Testis (tissue), 5 donors: ENCODE measurements at places on chromosomes 1 and 21. TPM values are rescaled to one million over a fixed set of nuclear protein-coding genes. Genes with fewer than 3 reads are reported as not detected.

The OLIG1 gene
- 5.1 TPM for total RNA-seq

The SCAMP3 gene
- total RNA-seq, result 70.9 TPM

The SERPINC1 gene
- 0.93 TPM for total RNA-seq

The CFHR5 gene
- total RNA-seq, result 0.12 TPM

The CCDC185 gene
- 29.8 TPM for total RNA-seq

The ADAMTS1 gene
- total RNA-seq, result 31.3 TPM

The IFI44 gene
- 12.3 TPM for total RNA-seq

The LCE6A gene
- total RNA-seq, result not detected

The IL10 gene
- total RNA-seq, result 1.4 TPM

The PTCH2 gene
- total RNA-seq, result 47.8 TPM

The FMO1 gene
- total RNA-seq, result 1.7 TPM

The C1orf115 gene
- total RNA-seq, result 10.8 TPM

The NBPF6 gene
- 1.8 TPM for total RNA-seq

DNA sequence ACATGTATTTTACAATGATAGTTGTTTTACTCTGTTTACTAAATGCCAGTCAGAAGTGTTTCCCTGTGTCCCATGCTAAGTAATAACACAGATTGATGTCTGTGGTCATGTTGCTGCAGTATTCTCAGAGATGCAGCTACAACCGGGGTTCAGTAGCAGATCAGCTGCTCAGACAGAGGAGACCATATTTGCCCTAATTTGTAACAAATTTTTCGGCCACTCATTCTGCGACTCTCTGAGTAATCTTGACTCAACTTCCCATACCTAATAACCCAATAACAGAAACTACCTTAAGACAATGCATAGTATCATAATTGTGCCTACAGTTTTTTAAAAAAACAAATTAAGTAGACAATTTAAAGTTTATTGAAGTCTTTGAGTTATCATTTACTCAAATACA, 32.6 kb downstream of the NIBAN1 start:
- H3K4me1 ChIP-seq, result no peaks in the 10 kb centered on the region
- H3K4me3 ChIP-seq, result no peak overlapping the region
- no peak overlapping the region for H3K27ac ChIP-seq
- H3K27me3 ChIP-seq, result no peaks in the 10 kb centered on the region

GRCh38 chr1:175394739-175395138, 202.2 kb upstream of the KIAA0040 start:
- H3K4me3 ChIP-seq, result no peak overlapping the region
- no peaks in the 10 kb centered on the region for H3K4me1 ChIP-seq
- no peak for DNase-seq
- H3K36me3 ChIP-seq, result no peaks in the 10 kb centered on the region

- H3K4me1 ChIP-seq, result no peaks in the 10 kb centered on the region
- no peaks in the 10 kb centered on the region for H3K36me3 ChIP-seq
- H3K27me3 ChIP-seq, result no peaks in the 10 kb centered on the region
- H3K27ac ChIP-seq, result no peak overlapping the region
Measured at GRCh38 chr1:3677484-3677883, 25.2 kb downstream of the TP73 start.

DNA sequence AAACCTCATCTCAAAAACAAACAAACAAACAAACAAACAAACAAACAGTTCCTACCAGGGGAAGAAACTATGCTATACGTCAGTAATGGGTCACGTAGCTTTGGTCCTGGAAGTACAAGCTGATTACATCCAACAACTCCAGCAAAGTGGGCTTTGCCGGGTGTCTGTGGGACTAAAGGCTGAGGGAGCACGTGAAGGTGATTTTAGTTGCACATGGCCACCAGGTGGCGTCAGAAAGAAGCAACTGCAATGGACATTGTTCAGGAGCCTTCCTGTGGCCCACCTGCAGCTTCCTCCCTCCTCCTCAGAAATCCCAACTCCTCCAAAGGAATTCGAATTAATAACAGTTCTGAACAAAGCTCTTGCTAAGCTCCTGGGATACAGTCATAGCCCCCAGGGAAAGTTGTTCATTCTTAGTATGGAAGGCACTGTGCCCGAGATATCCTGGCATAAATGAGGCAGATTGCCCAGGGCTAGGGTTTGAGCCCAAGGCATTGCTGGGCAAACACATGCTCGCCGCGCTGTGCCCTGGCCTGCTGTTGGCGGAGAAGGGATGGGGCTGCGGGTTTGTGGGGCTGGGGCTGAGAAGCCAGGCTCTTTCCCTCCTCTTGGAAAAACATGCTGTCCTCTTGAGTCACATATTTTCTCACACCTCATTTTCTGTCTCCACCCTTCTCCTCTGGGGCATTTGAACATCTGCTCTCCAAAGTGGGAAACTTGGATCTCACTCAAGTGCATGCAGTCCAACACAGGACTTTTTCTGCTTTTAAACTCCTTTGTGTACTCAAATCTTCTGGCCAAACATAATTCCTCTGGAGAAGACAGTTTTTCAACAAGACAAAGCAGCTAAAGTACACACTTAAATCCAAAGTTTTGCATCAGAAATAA, 28.6 kb downstream of the AKNAD1 start:
- H3K27ac ChIP-seq, result peak overlapping the region; percentile 69
- H3K4me1 ChIP-seq, result peaks cover 7% of the 10 kb centered on the region
- DNase-seq, result peak; percentile 89
- H3K36me3 ChIP-seq, result no peaks in the 10 kb centered on the region
- peak overlapping the region; percentile 1 for H3K4me3 ChIP-seq
- no peaks in the 10 kb centered on the region for H3K27me3 ChIP-seq

DNA sequence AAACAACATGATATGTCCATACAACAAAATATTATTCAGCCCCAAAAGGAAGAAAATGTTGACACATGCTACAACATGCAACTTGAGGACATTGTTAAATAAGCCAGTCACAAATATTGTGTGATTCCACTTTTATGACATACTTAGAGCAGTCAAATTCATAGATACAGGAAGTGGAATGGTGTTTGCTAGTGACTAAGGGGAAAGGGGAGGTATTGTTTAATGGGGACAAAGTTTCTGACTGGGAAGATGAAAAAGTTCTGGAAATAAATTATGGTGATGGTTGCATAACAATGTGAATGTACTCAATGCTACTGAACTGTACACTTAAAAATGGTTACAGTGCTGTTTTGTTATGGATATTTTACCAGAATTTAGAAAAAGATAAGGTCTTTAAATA, 77.7 kb downstream of the RHOU start:
- DNase-seq, result no peak
- H3K4me3 ChIP-seq, result no peak overlapping the region
- H3K36me3 ChIP-seq, result no peaks in the 10 kb centered on the region
- peaks cover 6% of the 10 kb centered on the region for H3K4me1 ChIP-seq
- H3K27ac ChIP-seq, result no peak overlapping the region
- no peaks in the 10 kb centered on the region for H3K27me3 ChIP-seq

DNA sequence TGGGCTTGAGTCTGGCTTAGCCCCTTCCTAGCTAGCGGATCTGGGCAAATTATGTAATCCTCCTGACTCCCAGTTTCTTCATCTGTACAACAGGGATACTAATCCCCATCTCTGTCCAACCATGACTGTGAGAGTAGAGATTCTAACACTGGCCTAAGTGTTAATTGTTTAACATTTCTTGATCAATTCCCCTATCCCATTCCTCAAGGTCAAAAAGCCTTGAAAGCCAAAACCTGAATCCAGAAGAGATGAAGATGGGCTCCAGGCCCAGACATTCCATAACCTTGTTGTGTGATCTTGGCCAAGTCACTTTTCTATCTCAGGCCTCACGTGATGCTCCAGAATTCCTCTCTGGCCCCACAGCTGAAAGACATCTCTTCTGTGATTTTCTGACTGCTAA, 18.8 kb upstream of the PHLDA3 start:
- H3K27ac ChIP-seq, result no peak overlapping the region
- H3K27me3 ChIP-seq, result no peaks in the 10 kb centered on the region
- H3K4me1 ChIP-seq, result peaks cover 16% of the 10 kb centered on the region
- DNase-seq, result no peak

GRCh38 chr1:165641231-165641987, 10.4 kb downstream of the MGST3 start:
- H3K27ac ChIP-seq, result no peak overlapping the region
- DNase-seq, result no peak
- H3K4me3 ChIP-seq, result no peak overlapping the region
- H3K4me1 ChIP-seq, result peaks cover 12% of the 10 kb centered on the region

- H3K27me3 ChIP-seq, result no peaks in the 10 kb centered on the region
- DNase-seq, result no peak
- H3K4me1 ChIP-seq, result no peaks in the 10 kb centered on the region
- H3K27ac ChIP-seq, result no peak overlapping the region
Measured at GRCh38 chr1:113605146-113605545, 154.1 kb downstream of the PHTF1 start.

- no peak overlapping the region for H3K4me3 ChIP-seq
- DNase-seq, result no peak
- no peaks in the 10 kb centered on the region for H3K4me1 ChIP-seq
- no peak overlapping the region for H3K27ac ChIP-seq
- no peaks in the 10 kb centered on the region for H3K36me3 ChIP-seq
Measured at GRCh38 chr1:238681021-238681420, 705.3 kb upstream of the CHRM3 start.

DNA sequence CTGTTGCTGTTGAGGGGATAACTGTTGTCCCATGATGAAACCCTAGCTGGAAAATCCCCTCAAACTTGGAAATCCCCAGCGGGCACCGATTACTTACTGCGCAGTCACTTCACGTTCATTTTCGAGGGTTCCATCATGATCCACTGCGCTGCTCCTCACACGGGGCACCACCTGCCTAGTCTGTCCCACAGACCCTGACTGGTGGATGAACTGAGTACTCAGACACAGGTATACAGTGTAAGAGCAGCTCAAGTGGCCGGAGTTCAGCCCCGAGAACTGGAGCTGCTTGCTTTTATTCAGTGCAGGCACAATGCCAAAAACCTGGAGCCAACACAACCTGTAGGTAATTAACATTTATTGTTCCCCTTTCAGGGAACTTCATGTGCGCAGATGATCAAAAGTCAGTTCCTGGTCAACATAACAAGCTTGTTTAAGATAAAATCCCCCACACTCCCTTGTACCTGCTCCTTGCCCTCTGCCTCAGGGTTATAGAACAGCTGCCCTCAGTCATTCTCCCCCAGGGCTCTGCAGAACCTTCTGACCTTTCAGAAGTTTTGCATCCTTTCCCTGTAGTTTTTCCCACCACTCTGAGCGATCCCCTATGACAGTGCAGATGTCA, 46.5 kb upstream of the PRELP start:
- no peak overlapping the region for H3K4me3 ChIP-seq
- H3K4me1 ChIP-seq, result no peaks in the 10 kb centered on the region
- H3K27ac ChIP-seq, result no peak overlapping the region
- H3K36me3 ChIP-seq, result no peaks in the 10 kb centered on the region

DNA sequence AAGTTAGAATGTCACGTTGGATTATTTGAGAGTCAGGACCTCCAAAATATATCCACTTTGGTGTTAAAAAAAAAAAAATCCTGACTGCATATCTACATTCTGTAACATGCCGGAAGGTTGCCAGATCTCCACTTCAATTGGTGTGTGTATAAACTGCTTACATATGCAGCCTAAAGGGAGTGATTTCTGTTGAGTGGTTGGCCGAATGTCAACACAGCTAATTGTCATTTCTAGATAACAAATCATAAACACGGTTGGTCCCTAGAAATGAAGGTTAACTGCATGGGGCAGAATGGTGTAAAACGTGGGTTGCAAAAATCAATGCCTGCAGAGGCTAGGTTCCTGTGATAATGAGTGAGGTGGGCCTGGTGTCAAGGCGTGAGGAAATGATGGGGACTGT, 15.0 kb upstream of the ROR1 start:
- no peaks in the 10 kb centered on the region for H3K36me3 ChIP-seq
- H3K27ac ChIP-seq, result no peak overlapping the region
- no peak for DNase-seq
- no peaks in the 10 kb centered on the region for H3K4me1 ChIP-seq
- H3K27me3 ChIP-seq, result no peaks in the 10 kb centered on the region

DNA sequence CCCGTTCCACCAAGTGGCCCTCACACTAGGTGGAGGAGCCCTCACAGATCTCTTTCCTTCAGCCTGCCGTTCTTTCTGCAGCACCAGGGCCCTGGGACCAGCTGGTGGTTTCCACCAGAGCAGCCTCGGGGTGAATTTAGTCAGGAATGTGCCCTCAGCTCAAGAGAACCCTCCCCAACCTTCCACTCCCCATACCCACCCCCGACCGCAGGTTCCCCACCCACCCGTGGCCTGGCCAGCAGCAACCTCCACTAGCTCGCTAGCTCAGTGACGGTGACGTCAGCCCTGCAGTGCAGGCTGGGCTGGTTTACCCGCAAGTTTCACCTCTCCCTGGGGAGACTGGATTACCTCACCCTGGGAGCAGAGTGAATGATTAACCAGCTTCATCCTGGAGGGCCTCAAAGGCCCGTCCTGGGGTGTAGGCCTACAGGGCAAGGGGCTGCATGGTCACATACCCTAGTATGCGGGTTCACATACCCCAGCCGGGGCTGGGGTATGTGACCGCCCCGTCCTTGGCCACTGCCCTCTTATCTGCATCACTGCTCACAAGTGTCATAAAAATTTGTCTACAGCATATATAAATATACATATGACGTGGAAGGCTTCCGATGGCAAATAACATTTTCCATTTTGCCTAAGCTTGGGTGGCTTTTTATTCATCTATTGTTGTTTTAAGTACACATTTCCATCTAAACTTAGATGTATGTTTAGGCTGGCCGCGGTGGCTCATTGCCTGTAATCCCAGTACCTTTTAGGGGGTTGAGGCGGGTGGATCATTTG, 24.5 kb downstream of the ELF3 start:
- no peaks in the 10 kb centered on the region for H3K27me3 ChIP-seq
- H3K4me1 ChIP-seq, result no peaks in the 10 kb centered on the region
- H3K27ac ChIP-seq, result no peak overlapping the region
- H3K4me3 ChIP-seq, result no peak overlapping the region
- peak; percentile 23 for DNase-seq
- H3K36me3 ChIP-seq, result no peaks in the 10 kb centered on the region

- H3K4me1 ChIP-seq, result peaks cover 8% of the 10 kb centered on the region
- H3K4me3 ChIP-seq, result no peak overlapping the region
- no peaks in the 10 kb centered on the region for H3K27me3 ChIP-seq
Measured at GRCh38 chr1:206725109-206725963, 40.6 kb downstream of the MAPKAPK2 start.

GRCh38 chr1:167455786-167456446, 62.4 kb downstream of the CD247 start:
- H3K36me3 ChIP-seq, result no peaks in the 10 kb centered on the region
- H3K27ac ChIP-seq, result peak overlapping the region; percentile 73
- no peaks in the 10 kb centered on the region for H3K27me3 ChIP-seq
- no peaks in the 10 kb centered on the region for H3K4me1 ChIP-seq

DNA sequence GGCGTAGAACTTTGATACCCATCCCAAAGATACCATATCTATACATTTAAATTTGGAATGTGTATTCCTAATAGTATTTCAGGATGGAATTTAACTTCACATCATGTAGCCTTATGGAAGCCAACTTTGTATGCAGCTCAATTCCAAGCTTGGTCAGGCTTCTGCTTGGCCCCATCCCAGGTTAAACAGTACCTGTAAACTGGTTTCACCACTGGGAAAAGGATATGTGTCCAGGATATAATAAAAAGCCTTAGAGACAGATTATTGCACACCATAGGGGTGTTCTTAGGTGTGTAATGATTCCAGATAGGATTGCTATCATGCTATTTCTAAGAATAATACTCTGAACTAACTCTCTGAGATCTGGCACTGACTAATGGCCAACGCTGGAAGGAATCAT, 28.1 kb downstream of the ADAM30 start:
- no peaks in the 10 kb centered on the region for H3K36me3 ChIP-seq
- H3K27me3 ChIP-seq, result no peaks in the 10 kb centered on the region
- no peak overlapping the region for H3K27ac ChIP-seq
- H3K4me1 ChIP-seq, result no peaks in the 10 kb centered on the region

- H3K27me3 ChIP-seq, result no peaks in the 10 kb centered on the region
- H3K4me3 ChIP-seq, result no peak overlapping the region
- H3K36me3 ChIP-seq, result no peaks in the 10 kb centered on the region
- no peaks in the 10 kb centered on the region for H3K4me1 ChIP-seq
Measured at GRCh38 chr1:190699165-190699564, 221.5 kb upstream of the BRINP3 start.

- H3K27me3 ChIP-seq, result no peaks in the 10 kb centered on the region
- no peak overlapping the region for H3K27ac ChIP-seq
Measured at GRCh38 chr1:172429331-172430127, 9.0 kb downstream of the C1orf105 start.
